Panc1 (cell line): ENCODE measurements at places on chromosomes 16 and 17. TPM values are rescaled to one million over a fixed set of nuclear protein-coding genes. Genes with fewer than 3 reads are reported as not detected.

DNA sequence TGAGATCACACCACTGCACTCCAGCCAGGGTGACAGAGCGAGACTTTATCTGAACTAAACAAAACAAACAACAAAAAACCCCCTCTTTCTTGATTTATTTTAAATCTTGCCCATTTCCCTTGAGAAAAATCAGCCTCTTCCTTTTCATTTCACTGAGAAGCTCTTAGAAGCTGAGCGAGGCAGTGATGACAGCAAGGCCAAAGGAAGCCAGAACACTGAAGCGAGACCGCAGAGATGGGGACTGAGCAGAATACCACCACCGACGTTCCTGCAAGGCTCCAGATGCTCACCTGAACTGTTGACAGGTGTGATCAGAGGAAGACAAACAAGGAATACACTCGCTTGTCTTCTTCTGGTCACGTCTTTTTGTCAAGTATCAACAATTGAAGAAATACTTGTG, 30.5 kb upstream of the IRF8 start:
- DNase-seq: no peak

- peak; percentile 38 for DNase-seq
Observed at GRCh38 chr16:78002915-78003538, 19.3 kb upstream of the CLEC3A start.

- no peak for DNase-seq
Observed at GRCh38 chr17:30323895-30324319, 9.9 kb downstream of the TMIGD1 start.

DNA sequence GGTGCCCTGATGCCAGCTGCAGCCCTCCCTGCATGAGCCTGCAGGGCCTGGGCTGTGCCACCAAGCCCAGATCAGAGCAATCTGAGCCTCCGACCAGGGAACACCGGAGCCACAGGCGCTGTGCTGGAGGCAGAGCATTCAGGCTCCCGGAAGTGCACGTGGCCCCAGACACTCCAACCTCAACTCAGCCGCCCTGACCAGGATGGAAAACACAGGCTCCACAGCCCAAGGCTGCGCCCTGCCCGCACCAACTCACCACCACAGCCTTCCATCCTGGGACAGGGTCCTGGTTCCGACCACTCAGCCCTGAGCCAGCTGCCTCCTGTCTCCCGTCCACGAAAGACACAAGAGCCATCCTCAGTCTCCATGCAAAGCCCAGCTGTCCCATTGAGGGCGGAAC, 18.5 kb downstream of the LMF1 start:
- no peak for DNase-seq

DNA sequence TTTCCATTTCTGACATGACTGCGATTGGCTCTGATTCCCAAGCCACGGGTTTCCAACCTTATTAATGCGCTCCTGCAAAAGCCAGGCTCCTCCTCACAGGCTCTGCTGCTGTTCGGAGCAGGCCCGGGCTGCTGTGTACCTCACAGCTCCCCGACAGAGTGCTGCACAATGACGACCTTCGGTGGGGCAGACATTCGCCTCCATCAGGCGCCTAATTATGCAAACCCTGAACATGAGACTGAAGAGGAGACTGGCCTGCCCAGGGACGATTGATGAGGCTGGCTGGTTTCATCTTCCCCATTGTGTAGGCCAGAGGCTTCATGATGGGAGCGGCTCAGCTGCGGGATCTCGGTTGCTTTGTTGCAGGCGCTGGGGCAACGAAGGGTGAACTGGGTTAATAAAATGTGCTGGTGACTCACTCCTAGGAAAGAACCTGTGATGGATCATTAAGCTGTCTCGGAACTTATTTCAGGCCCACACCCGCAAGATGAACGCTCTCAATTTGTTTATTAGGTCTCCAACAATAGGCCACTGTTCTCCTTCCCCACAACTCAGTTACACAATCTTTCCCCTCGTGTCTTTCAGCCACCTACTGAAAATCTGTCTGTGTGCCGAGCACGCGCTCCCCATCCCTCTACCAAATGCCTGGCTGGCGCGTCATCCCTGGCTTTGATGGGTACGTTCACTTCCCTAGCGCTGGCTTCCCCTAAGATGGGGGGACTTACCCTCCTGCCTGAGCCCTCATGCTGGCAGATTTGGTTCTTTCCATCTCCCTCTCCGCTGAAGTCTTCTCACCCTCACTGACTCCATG, 27.2 kb upstream of the TOB1 start:
- DNase-seq: no peak

The PPP1R27 gene
- total RNA-seq: not detected
